Stimulated activated CD8-positive, alpha-beta memory T cell treated with anti-CD3 and anti-CD28 coated beads, Interleukin-15, amount 100 ng/mL, for 48 hours (primary cell): ENCODE measurements at places on chromosomes 1 and 21.

DNA sequence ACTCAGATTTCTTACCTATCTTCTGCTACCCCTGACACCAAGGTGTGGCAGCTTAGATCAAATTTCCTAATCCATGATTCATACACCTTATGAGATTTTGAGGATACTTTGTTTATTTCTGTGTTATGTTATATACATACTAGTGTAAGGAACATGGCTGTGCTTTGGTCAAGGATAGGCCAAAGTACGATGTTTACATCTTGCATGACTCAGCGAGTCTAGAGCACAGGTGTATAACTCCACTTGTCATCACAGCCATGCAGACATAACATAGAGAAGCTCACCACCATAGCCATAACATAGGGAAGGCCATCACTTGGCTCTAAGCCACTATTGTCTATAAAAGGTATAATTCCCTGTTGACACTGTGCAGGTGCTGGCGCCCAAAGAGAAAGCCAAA lies 61.2 kb downstream of the GBP6 start:
- DNase-seq, result no peak

- peak; percentile 4 for DNase-seq
Measured at GRCh38 chr1:229714964-229715603, 89.0 kb downstream of the URB2 start.

DNA sequence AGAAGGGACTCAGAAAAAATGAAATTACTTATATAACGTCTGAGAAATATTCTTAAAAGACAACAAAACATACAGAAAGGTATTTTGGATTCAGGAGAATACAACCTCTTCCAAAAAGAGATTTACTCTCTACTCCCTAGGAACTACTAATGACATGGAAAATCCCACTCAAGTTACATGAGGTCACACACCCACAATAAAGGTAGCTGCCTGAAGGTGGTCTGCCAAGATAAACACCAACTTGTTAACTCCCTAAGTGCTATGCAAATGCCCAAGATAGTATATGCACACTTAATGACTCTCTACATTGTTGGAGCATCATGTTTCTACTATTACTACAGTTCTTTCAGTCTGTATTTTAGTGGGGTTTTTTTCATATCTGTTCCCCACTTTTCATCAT lies 26.5 kb downstream of the RERE start:
- DNase-seq, result no peak

DNA sequence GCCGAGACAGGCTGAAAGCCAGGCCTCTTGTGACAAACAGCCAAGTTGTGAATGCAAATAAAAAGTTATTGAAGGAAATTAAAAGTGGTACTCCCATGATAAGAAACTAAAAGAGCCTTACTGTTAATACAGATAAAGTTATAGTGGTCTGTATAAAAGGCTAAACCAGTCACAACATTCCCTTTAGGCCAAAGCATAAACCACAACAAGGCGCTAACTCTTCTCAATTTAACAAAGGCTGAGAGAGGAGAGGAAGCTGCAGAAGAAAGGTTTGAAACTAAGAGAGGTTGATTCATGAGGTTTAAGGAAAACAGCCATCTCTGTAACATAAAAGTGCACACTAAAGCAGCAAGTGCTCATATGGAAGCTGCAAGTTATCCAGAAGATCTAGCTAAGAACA lies 10.7 kb downstream of the C1orf105 start:
- DNase-seq, result no peak

DNA sequence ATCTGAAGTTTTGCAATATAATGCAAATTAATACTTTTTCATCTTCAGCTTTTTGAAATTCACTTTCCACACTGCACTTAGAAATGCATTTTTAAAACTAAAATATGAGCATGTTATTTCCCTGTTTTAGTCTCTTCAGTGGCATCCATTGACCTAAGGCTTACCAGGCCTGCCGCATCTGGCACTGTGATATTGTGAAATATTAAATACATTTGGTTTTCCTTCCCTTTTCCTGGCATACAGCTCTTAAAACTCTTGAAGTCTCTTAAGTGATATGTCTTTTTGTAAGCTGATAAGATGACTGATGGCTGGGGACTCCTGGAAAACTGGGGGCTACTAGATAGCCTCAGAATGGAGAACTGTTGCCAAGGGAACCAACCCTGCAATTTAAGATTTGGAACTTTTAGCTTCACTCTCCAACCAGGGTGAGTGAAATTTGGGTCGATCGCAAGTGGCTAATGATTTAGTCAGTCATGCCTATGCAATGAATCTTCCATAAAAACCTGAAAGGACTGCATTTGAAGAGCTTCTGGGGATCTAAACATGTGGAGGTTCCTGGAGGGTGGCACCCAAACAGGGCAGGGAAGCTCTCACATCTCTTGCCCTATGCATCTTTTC lies 75.5 kb upstream of the PDC start:
- no peak for DNase-seq

DNA sequence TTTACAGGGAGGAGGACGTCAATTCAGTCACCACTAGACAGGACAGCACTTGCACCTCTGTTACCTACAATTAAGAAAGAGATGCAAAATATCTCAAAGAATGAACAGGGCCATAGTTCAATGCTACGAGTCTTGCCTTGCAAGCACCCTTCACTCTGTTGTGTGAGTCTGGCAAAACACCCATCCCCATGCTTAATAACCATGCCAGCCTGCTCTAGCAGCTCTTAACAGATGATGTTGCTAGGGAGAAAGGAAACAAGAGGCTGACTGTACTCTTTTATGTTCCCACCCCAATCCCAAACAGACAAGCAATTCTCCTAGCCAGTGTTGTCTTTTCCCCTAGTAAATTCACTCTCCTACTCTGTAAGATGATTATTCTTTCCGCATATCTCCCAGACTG lies 5.3 kb downstream of the CBR1 start:
- DNase-seq, result no peak

- no peak for DNase-seq
Measured at GRCh38 chr1:108897865-108898720, 21.3 kb downstream of the GPSM2 start.

GRCh38 chr1:91693557-91693956 lies 192.4 kb downstream of the TGFBR3 start:
- no peak for DNase-seq

DNA sequence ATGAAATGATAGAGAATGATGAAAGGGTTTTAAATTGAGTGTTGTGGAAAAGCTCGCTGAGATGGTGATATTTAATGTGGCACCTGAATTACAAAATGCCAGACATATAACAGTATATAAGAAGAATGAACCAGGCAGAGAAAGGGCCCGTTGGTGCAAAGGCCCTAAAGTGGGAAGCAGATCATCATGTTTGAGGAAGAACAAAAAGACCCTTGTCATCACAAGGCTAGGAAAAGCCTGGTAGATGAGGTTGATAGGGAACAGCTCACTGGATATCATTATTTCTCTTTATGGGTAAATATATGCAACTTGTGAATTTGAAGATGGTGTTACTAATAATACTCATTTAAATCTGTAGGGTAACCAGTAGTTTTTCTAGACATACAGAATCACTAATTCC lies 11.0 kb downstream of the RAP1A start:
- no peak for DNase-seq

- no peak for DNase-seq
Measured at GRCh38 chr1:56547977-56548376, 31.4 kb downstream of the PLPP3 start.

DNA sequence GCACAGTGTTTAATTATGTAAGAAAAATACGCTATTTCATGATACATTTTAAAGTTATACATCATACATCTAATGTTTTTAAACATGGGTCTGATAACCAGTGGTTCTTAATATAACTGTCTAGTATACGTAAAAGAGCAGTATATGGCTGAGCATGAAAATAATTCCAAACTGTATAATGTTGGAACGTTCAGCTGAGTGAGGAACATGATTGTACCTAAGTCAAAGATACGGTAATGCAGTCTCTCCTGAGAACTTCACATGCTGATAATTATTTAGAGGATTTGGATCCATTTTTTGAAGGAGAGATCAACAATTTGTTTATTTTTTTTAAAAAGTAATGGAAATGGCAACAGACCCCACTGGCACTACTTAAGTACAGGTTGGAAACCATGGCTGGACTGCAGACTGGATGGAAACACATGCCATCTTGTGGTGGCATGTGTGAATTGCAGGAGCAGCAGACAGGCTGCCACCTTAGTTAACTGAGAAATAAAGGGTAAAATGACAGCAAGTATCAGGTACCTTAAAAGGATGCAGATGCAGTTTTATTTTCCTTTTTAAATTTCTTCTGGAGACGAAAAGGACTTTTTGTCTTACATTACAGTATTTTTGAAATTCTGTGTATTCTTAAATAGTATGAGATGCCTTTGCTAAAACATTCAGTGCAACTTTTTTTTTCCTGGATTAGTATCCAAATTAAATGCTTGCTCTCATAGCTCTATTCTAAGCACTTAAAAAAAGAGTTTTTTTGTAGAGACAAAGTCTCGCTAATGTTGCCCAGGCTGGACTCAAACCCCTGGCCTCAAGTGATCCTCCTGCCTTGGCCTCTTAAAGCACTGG lies 73.8 kb downstream of the MTR start:
- DNase-seq, result peak; percentile 16

- DNase-seq, result no peak
Measured at GRCh38 chr21:34636961-34637360, 22.0 kb upstream of the RCAN1 start.

DNA sequence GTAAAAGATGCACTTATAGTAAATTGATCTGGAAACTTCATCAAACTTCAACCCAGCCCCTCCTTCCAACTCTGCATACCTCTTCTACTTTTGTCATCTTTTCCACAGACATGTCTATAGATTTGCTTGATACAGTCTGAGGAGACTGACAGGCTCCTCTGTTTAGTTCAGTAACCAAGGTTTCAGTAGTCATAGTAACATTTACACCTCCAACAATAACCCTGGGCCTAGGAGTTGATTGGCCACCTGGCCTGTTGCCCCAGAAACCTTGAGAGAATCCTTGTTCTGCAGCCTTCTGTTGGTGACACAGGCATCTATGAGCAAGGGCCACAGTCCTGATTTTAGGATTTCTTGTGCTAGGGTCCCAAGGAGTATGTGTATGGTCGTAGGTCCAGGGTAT lies at the start of gene CFAP141:
Gene CFAP141 (minus strand): TSS at position 138 of the 400 bp plus-strand sequence. CDS start 26 bp downstream, at position 112.
- DNase-seq, result peak; percentile 17

GRCh38 chr1:92791487-92792066 lies 6.7 kb upstream of the EVI5 start:
- DNase-seq, result no peak

DNA sequence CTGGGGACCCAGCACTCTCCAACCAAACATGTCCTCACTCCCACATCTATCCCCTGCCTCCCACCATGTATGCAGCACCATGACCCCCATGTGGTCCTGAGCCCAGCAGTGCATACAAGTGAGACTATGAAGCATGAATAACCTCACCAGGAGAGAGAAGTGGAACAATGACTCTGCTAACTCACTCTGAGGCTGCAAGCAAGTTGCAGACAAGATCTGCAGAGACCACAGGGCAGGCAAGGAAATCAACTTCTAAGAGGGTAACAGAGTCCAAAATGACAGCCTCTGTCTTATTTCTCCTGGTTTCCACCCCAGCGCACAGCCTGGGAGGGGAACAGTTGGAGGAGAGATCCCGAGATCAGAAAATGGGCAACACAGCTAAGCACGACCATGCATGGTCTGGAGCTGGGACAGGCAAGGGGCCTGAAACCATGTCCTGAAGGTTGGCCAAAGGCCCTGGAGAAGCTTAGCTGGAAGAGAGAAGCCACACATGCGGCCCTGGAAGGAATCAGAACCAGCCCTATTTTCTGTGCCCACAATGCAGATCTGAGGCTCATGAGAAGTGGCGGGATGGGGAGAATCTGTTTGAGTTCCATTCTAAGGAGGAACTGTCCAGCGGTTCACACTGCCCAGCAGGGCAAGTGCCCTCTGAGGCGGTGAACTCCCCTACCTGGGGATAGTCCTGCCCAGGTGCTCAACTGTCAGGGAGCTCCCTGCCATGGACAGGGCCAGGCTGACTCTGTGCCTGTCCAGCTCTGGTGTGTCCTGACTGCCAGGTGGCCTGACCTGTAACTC lies 12.5 kb upstream of the REN start:
- no peak for DNase-seq

DNA sequence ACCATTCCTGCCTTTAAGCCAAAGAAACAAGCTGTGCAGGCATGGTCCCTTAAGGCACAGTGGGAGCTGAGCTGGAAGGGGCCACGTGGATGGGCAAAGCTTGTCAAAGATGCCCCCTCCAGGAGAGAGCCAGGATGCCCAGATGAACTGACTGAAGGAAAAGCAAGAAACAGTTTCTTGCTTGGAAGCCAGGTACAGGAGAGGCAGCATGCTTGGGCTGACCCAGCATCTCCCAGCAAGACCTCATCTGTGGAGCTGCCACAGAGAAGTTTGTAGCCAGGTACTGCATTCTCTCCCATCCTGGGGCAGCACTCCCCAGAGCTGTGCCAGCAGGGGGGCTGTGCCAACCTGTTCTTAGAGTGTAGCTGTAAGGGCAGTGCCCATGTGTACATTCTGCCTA lies 1.3 kb upstream of the SLC50A1 start:
- DNase-seq, result no peak

GRCh38 chr1:74609810-74610371 lies 63.7 kb downstream of the ERICH3 start:
- DNase-seq, result no peak

DNA sequence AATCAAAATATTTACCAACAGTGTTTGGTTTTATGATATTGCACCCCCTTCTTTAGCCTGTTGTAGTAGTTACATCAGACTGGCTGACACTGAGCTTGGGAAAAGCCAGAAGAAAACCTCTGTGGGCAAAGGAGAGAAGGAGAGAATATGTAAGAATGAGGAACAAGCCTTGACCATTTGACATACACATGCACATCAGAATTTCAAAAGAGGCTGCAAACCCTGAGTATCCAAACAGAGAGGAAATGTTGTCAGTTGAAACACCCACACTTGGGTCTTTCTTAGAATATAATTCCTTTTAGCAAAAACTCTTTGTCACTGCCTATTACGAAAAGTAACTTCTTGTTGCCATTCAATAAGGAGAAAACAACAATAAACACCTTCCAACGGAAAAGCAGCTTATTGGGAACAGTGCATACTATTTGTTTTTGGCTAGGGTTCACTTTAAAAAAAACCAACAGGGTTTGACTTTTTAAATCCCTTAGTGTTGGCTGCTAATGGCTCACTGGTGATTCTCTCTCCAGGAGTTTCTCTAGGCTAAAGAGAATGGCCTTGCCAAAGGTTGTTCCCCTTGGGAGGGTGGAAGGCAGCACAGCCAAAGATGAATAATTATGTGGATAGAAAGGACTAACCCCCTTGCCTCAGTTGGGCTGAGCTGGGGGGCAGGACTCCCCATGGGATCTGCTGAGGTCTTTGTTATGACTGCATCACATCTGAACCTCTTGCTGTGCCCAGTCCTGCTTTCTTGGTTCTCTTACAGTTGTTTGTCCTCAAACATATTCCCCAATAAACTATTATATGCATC lies 48.9 kb downstream of the GORAB start:
- no peak for DNase-seq

DNA sequence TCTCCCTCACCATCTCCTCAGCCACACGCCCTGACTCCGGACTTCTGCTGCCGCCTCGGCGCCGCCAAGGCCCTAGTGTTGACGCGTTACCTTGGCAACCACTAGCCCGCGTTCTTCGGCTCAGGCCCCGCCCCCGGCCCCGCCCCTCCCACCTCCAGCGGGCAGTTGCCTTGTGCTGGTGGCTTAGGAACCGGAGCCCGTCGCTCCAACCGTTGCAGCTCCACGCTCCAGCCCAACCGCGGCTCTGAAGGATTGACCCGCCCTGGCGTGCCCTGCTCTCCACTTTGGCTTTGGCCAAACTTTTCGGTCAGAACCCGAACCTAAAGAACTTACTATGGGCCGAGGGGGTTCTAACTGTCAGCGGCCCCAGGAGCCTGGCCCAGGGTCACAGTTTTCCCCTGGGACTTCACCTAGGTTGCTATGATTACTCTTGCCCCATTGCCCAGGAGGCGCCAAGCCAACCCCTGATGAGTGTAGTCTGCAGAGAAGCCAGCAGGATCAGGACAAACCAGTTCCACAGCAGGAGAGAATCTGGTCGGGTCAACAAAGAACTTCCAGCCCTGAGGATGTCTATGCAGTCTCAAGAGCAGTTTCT lies at the start of gene CFAP45:
Gene CFAP45 (minus strand): TSS at position 80 of the 595 bp plus-strand sequence. CDS start 67 bp downstream, at position 13.
- DNase-seq, result no peak
